Activated naive CD4-positive, alpha-beta T cell treated with Interleukin-2 at 50 U/mL for 16 hours (primary cell): ENCODE measurements at places on chromosomes 6 and 20.

GRCh38 chr6:131960371-131961133 is 9.4 kb upstream of the CCN2 start:
- no peak for DNase-seq

DNA sequence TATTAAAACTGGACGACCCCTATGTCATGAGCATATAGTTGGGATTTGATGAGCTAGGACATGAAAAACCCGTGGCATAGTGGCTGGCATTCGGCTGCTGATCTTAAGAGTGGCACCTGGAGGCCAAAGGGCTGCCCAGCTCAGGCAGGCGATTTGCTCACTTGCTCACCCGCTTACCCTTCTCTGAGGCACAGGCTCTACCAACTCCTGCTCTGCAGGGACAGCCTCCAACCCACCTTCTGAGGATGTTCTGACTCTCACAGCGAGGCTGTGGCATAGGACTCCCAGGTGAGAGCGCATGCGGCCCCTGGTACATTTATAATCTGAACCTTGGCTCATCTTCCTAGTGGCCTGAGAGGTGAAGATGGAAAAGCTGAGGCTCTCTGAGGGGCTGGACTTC is 995 bp downstream of the RSPO4 start:
- DNase-seq: no peak

DNA sequence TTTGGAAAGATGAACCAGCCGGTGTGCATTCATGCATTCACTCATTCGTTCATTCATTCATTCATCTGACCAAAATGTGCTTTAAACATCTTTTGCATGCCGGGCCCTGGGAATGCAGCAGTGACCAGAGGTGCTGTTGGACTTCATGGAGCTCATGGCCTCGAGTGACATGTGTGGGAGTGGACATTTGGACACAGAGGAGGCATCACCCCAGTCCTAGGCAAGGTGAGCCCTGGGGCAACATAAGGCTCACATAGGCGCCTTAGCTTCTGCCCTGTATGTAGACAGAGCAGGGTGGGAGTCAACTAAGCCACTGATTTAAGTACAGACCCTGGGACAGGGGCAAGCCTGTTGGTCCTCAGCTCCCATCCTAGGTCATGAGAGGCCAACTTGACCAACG is 71.6 kb downstream of the STK35 start:
- DNase-seq: no peak

GRCh38 chr6:156807028-156807427 is 29.9 kb downstream of the ARID1B start:
- no peak for DNase-seq

DNA sequence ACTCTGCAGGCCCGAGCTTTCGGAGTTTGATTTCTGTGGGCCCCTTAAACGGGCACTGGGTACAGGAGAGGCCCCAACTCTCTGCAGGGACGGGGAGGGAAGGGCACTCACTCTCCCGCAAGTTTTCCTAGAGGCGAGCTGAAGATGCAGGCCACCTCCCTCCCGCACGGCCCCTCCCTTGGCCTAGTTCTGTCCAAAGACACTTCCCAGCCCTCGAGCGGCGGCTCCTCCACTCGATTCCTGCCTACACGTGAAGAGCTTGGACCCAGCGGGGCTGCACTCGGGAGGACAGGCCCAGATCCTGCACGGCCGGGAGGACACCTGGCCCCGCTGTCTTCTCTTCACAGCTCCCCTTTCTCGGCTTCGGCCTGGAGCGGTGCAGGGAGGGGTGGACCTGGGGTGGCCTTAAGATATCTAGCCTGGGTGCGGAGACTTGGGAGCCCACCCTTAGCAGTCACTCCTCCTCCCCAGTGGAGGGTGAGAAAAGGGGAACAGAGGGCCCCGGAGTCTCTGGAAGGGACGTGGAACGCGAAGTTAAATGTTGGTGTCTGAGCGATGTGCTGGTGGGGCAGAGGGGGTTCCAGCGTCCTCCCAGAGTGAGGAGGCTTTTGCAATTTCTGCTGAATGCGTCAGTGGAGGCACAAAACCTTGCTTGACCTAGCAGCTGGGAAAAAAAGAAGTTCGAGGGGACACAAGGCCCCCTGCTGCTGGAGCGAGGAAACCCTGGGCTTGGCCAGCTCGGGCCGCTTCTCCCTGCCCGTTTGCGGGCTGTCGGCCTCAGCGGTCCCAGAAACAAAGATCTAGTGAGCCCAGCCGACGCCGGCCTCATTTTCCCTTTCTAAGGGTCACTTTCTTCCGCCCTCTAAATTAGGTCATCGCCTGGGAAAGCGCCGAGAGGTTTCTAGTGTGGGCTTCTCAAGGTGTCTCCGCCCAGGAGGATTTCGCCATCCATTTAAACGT is 4.9 kb downstream of the OLIG3 start:
- no peak for DNase-seq

DNA sequence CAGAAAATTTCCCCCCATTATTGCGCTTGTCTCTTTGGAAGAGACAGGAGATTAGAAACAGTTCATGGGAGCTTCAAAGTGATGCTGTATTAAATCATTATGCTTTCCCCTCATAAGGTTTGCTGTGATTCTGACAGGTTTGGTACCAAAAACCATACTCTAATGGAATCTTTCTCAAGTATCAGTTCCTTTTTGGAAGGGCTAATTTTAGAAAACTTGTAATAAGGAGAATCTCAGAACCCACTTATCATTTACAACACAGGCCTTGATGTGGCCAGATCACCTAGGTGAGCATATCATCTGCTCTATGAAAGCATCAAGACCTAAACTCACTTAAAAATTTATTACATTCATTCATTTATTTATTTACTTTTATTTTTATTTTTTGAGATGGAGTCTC is 51.2 kb downstream of the TP53INP2 start:
- DNase-seq: no peak

- DNase-seq: no peak
Observed at GRCh38 chr6:8589941-8590729, 154.8 kb upstream of the SLC35B3 start.

- no peak for DNase-seq
Observed at GRCh38 chr6:5333658-5334057, 72.3 kb downstream of the FARS2 start.

DNA sequence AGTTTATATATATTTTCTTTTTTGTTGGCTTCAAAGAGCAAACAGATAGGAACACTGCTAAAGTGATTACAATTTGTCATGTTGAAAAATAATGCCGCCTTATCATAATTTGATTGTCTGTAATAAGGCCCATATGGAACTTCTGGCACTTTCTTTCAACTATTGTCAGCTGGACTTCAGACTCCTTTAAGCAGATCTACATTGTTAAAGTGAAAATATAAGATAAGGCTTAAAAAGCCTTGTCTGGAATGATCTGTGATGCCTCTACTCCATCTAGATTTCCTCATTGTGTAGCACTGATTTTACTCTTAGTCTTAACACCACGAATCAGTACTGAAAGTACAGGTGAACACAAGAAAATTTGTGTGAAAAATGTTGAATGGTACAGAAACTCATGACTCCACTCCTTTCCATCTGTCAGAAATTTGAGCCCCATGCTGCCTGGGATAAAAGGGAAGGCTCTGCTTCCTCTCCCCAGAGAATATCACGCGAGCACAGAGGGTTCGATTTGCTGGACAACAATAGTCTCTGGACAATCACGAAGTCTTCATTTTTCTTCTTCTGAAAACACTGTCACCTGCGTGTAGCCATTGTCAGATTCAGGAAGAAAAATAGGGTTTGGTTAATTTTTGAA is 56.0 kb downstream of the BCAS1 start:
- no peak for DNase-seq

- no peak for DNase-seq
Observed at GRCh38 chr6:160106701-160107100, 14.9 kb upstream of the SLC22A1 start.

DNA sequence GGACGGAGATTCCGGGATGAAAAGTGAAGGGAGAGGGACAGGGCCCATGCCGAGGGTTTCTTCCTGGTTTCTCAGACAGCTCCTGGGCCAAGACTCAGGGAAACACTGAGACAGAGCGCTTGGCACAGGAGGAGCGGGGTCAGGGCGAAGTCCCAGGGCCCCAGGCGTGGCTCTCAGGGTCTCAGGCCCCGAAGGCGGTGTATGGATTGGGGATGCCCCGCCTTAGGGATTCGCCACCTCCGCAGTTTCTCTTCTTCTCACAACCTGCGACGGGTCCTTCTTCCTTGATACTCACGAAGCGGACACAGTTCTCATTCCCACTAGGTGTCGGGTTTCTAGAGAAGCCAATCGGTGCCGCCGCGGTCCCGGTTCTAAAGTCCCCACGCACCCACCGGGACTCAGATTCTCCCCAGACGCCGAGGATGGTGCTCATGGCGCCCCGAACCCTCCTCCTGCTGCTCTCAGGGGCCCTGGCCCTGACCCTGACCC is 55.0 kb upstream of the HLA-A start:
- DNase-seq: peak; percentile 46

- DNase-seq: no peak
Observed at GRCh38 chr6:138410972-138411880, 7.2 kb downstream of the HEBP2 start.

DNA sequence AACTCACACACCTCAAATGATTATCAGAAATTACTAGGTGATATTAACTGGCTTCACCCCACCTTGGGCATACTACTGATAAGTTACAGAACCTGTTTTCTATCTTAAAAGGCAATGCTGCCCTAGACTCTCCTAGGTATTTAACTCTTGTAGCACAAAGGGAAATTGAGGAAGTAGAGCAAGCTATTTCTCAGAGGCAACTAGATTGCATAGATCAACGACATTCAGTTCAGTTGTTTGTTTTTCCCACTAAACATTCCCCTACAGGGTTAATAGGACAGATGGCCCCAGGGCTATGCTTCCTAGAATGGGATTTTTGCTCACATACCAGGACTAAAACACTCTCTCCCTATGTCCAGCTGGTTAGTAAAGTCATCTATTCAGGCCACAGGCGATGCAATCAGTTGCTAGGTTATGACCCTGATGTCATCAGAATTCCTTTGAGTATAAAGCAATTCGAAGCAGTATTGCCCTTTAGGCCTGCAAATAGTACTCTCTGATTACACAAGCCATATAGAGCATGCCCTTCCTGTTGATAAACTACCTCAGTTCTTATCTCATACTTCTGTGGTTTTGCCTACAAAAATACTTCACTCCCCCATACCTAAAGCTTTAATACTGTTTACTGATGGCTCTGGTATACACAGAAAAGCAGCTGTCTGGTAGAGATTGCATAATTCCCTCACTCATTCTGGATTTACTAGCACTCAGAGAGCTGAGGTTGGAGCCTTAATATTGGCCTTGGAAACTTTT is 67.4 kb upstream of the ASCC3 start:
- no peak for DNase-seq

DNA sequence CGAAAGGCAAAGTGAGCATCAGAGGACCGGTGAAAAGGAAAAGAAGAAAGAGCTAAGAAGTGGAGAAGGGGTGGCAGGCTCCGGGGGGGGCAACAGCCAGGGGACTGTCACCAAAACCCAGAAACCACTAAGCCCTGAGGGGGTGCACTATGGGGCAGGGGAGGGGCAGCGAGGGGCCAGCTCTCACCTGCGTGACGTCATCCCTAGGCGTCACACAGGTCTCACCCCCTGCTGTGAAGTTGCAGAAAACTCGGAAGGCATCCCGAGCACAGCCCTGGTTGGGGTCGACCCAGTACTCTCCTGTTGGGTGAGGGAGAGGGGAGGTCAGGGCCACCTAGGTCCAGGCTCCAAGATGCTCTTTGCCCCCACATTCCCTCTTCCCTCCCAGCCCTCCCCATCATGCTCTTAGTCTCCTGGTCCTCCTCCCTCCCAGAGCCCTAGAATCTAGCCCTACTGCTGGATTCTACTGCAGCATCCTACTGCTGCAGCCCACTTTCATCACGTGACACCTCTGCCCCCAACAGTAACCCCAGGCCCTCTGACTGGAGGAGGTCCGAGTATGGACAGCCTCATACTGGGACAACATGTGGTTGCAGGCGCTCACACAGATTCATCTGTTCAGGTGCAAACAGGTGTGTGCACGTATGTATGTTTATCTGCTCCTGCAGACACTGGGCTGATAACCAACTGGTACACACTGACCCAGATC is 27.4 kb downstream of the COL11A2 start:
- no peak for DNase-seq

- no peak for DNase-seq
Observed at GRCh38 chr20:16106191-16106849, 466.9 kb downstream of the KIF16B start.
